ENCODE measurements at places on chromosomes 2 and 18.

DNA sequence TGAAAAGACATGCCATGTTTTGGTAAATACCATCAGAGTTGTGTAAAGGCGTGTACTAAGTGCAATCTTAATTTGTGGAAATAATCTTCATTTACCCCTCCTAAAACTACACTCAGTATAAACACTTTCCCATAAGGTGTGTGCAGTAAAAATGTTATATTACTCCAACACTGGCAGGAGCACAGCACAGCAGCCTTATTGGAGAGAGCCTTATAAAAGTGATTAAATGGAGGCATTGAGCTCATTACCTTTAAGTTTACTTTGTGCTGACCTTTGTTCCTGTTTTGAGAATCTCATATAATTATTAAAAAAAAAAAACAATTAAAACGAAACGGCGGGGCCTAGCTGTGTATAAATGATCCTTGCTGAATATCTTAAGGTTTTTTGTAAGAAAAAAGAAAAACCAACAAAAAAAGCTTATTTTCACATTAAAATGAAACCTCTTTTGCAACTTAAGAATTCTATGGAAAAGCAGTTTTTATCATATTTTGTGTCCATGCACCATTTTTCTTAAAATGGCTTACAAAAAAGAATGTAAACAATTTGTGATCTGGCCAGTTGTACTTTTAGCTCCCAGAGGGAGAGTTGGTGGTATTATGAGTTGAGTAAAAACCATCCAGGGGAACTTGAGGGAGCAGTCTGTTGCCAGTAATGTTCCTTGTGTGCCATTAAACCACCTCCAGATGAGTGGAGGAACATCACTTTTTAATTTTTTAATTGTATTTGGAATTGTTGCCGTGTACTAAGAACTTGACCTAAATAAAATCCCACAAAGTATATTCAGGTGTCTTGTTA, 103.4 kb downstream of the ABI2 start:
- DNase-seq: no peak

DNA sequence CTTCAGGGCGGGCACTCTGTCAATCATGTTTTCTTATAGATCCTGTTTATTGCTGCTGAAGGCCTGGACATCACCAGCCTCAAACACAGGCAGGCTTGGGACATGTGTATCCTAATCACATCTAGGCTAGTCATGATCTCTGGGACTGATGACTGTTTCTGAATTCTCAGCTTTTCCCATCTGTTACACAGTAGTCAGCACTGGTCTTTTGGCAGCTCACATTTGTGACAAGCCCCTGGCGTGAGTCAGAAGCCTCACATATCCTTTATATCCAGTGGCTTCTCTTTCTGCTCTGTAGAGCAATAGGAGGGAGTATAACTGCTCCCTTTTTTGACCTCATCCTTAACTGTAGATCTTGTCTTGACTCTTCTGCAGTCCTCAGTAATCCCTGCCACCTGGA, 4.5 kb downstream of the SEMA4F start:
- no peak for DNase-seq

DNA sequence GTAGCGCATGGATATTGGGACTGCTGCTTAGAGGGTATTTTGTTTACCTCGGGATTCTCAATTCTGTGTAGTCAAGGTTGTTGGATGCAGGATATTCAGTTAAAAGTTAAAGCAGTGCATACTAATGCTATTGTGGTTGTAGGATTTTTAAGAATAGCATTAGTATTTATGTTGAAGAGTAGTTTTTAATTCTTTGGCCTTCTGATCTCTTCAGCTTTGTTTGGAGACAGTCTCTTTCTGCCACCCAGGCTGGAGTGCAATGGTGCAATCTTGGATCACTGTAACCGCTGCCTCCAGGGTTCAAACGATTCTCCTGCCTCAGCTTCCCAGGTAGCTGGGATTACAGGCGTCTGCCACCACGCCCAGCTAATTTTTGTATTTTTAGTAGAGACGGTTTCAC, 1.5 kb downstream of the RHBDD1 start:
- DNase-seq: no peak

DNA sequence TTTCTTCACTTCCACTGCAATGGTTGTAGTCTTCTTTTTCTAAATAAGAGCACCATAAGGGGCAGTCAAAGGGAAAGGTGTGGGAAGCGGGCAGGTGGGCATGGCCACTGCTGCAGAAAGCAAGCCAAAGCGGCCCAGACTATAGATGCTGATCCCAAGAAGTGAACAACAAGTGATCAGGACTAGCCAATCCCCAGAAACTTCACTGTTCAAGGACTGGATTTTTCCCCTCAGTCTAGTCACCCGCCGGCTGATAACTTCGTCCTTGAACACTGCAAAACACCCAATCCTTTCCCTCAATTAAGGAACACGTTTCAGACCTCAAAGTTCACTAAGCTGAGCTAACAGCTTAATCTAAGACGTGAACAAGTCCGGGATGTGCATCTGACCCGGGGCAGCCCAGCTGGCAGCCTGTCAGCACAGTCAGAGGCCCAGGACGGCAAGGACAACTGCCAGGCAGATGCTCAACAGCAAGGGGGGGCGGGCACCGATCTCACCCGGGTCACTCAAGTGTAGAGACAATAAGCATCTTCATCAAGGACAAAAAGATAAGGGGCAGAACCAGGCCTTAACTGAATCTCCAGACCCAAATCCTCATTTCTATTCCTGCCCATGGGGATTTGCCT, 59.8 kb downstream of the HDLBP start:
- DNase-seq: no peak

DNA sequence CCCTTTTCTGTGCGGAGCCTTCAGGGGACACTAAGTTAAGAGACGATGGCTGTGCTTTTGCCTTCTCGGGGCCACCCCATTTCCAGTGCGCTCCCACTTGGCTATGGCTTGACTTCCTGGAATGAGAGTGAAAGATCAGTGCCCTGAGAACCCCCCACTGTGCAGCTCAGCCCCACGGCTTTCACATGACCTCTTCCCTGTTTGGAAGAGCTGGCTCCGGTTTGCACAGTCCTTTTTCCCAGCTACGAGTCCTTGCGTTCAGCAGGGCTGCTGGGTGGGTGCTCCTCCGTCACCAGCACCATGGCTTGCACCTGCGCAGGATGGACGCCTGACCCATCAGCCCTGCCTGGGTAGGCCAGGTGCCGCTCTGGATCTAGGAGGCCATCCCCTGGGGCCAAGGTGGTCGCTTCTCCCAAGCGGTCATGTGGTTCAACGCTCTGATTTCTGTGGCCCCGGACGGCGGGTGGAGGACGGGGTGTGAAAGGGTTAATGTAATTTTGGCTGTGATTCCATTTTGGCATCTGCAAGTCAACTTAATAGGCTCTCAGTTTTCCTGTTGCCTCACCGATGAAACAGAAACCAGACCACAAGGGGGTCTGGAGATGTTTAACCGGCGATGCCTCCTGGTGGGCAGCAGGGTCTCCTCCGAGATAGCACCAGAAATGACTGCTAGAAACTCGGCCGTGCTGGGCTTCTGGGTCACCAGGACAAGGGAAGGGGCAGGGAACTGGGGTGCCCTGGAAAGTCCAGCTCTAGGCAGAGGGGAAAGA, 113.1 kb upstream of the HAAO start:
- no peak for DNase-seq

DNA sequence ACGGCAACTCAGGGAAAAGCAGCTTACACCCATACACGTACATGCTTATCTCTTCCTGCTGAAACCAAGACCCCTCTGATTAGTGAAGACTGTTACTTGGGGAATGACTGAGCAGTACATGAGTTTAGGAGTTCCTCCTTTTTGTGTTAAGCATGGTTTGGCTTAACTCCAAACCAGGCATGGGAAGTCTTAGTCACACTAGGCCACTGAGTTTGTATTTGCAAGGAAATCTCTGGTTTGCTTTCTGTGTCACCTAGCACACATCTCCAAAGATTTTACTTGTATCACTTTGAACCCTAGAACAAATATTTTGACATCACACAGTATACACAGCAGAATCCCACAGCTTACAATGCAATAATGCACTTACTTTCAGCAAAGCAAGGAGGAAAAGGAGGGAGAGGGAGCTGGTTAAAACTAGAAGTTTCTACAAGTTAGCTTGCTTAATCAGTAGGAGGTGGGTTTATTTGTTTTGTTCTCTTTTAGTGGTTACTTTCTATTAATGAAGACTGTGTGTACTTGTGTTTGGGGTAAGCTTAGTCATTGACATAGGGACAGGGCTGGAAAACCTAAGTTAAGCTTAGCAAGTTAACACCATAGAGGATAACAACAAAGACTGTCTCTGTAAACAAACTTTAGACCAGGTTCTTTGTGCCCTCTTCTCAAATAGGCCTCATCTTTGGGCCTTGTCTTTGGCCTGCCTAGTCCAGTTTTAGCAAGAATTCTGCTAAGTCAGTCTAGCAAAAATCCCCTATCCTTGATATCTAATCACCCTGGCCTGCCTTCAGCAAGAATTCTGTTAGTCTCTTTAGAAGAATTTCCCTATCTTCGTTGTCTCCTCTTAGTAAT, 219.4 kb downstream of the MREG start:
- DNase-seq: no peak

DNA sequence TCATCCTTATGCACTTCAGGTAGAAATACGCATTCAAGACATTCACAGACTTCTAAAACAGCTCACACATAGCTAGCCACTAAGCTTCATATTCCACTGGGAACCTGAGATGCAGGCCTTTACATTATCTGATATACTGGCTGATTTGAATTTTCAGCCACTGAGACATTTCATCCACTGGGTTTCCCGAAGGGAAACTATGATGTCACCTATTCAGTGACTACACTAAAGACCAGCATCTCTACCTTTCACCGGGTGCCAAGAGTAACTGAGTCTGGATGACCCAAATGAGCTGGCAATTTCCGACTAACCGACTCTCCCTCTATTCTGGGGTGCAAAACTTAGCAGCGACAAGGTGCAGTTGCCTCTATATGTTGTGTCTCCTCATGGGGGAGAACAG, 31.8 kb upstream of the SP140L start:
- DNase-seq: no peak

GRCh38 chr2:28134857-28135256, 244.3 kb downstream of the BABAM2 start:
- peak; percentile 14 for DNase-seq

DNA sequence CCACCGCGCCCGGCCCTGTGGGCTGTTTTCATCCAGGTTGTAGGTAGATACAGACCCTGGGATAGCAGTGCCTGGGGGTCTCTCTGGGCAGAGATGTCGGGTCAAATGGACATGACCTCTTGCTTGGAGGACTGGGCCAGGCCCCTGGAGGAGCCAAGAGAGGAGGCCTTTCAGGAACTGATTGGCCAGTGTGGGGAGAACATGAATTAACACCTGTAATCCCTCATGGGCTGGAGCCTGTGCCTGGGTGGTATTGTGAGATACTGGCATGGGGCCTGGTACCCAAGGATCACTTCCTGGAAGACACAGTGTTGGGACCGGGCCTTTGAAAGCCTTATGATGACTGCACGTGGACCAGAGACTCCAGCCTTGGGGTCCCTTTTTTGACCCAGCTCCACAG, 158.7 kb upstream of the SKOR2 start:
- DNase-seq: no peak

DNA sequence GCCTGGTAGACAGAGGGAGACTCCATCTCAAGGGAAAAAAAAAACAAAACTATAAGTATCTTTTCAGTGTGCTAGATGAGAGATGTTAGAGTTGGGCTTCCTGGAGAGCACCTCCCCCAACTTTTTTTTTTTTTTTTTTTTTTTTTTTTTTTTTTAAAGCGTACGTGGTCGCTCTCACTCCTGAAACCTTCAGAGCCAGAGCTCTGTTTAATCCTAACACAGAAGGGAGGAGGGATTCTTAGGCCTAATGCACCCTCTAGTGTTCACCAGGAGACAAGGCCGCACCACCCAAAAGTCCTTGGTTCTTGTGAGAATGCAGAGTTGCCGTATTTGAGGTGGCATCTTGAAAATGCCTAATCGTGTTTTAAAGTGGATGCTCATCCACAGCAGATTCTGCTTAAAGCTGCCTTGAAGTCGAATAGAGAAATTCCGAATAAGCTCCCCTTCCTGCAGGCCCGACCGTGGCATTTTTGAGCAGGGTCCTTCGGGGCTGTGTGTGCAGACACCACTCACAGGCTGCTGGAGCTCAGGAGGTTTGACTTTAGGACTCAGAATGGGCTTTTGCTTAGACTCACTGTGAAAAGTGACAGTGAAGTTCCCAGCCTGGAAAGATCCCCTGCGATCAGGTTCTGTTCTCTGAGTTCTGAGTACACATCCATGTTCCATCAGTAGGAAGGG, 252.6 kb downstream of the AGAP1 start:
- DNase-seq: peak; percentile 60

DNA sequence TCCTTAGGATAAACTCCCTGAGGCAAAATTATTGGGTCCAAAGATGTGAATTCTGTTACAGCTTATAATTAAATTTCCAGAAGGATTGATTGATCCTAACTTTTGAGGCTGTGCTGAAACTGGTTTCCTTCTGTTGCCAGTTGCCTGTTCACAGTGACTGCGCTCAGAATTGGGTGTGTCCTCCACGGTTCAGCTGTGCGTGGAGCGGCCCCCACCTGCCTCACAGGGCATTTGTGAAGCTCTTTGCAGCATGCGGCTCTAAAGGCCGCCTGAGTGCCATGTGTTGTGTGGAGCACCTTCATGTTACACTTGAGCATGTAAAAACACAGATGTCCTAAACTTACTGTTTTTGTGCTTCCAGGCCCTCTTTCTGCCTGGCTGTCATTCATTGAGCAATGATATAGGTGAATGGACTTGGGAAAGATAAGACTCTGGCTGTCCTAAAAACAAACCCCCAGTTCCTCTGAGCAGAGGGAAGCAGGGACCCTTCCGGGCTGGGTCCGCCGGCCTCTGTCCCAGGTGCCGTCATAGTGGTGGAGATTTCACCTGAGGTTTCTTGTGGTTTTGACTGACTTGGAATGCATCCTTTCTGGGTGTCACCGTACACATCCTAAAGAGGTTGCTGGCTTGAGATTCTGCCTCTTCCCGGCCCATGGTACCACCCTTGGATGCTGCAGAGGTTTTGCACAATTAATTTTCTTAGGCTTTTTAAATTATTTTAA, 173.6 kb downstream of the LDLRAD4 start:
- no peak for DNase-seq

DNA sequence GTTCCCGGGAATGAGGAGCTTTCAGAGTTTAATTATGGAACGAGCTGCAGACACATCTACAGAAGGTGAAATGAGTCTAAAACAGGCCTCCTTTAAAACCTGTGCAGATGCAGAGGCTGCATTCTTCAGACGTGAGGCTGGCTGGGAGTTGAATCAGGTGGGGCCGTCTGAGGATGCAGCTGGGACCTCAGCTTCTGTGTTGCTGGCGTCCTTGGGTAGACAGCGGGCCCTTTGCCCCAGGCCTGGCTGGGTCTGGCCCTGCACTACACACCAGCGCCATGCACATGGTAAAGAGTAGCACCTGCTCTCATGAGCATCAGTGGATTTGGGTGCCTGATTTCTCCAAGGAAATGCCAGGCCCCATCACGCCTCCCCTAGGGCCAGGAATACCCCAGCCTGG, 67.3 kb downstream of the TMEM18 start:
- no peak for DNase-seq

GRCh38 chr2:74275228-74275627, 68.0 kb downstream of the SLC4A5 start:
- DNase-seq: no peak
